CD8-positive, alpha-beta memory T cell (primary cell): ENCODE measurements at places on chromosomes 13 and 19. TPM values are rescaled to one million over a fixed set of nuclear protein-coding genes. Genes with fewer than 3 reads are reported as not detected.

- DNase-seq: no peak
These were observed 589 bp downstream of the POLR1G start for GRCh38 chr19:45407091-45407375.

GRCh38 chr19:50377051-50377461 lies 799 bp downstream of the NR1H2 start:
- DNase-seq: peak; percentile 76

- no peak for DNase-seq
These were observed 119.1 kb upstream of the SOX1 start for GRCh38 chr13:111947876-111948275.

- DNase-seq: no peak
These were observed 141.7 kb downstream of the URI1 start for GRCh38 chr19:30083701-30084156.

DNA sequence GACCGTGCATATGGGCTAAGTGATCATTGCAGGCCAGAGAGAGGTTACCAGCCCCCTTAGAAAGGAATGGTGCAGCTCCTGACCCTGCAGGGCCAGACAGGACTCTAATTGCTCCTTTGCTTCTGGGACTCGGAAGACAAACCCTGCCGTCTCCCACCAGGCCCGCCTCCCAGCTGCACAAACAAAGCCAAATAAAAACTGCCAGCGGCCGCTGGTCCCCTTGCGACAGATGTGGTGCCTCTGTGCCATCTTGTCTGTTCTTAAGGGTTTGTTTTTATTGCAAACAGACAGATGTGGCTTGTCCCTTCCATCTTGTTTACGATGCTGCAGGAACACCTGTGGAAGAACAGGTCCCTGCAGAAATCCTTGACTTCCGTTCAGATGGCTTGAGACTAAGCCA lies 434.4 kb upstream of the TSHZ3 start:
- no peak for DNase-seq

GRCh38 chr19:32719611-32720059 lies at the start of gene TDRD12:
TDRD12 (plus strand) TSS chr19:32719767; CDS start chr19:32720073, 306 bp downstream.
- no peak for DNase-seq

- no peak for DNase-seq
These were observed 620.2 kb downstream of the EFNB2 start for GRCh38 chr13:105915146-105915850.

DNA sequence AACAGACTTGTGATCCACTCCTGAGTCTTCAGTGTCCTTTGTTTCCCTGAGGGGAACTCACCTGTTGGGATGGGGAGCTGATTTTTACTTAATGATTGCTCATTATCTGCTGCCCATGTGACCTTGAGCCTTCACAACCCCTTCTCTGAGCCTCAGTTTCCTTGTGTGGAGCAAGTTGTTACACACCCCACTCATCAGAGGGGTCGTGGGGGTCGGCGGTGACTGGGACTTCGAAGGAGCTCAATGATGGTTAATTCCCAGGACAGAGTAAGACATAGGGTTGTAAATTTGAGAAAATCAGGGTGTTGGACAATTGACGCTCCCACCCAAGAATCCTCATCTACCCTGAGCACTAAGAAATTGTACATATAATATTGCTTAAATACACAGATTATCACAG lies 13.5 kb downstream of the LILRA5 start:
- DNase-seq: no peak

DNA sequence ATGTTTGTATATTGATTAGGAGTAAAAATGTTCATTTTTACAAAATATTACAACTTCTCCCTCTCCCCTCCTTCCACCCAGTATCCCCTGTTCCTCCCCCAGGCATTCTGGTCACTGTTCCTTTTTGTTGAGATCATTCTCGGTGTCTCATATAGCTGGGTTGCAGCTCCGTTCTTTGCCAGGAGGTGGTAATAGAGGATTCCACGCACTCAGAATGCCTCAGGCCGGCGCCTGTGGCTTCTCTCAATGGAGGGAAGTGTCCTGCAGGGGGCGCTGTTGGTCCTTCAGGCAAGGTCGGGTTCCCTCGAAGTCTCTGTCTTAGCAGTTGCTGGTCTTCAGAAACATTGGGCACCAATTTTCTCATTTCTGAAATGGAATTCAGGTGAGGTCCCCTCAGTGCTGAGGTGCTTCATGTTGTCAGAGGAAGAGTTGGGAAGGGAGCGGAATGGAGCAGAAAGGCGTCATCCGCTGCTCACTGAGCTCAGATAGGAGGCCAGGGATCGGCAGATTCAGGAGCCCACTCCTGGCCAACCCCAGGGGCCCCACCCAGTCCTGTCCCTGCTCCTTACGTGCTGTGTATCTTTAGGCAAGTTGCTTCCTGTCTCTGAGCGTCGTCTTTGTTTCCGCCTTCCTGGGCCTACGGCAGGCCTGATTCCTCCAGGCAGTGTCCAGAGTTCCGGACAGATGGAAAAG lies 10.3 kb upstream of the GARIN5A start:
- DNase-seq: peak; percentile 27

DNA sequence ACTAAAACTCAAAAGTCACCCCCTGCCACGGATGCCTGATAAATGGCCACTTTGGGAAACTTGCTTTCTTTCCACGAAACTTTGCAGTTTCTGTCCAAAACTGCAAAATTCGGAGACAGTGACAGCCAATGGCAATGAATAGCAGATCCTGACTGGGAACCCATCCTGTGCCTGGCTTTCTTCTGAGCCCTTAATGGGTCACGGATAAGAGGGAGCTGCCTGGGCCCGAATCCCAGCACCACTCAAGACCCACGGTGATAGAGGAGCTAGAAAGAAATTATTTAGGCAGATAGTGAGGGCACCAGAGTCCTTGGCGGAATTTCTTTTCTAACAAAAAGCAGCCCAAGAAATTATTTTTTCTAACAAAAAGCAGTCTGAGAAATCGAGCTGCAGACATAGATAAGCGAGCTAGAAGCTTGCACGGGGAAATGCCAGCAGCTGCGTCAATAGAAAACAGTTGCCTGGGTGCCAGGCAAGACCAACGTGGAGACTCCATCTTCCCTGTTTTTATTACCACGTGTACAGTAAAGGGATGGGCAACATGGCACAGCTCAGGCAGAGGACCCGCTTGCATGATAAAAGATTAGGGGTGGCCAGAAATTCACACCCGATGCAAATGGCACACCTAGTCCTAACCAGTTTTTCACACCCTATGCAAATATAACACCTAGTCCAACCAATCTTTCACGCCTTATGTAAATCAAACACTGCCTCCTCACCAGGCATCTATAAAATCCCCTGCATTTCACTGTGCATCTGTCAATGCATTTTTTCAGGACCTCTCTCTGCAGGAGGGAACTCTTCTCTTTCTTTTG lies 7.1 kb upstream of the HSH2D start:
- no peak for DNase-seq

DNA sequence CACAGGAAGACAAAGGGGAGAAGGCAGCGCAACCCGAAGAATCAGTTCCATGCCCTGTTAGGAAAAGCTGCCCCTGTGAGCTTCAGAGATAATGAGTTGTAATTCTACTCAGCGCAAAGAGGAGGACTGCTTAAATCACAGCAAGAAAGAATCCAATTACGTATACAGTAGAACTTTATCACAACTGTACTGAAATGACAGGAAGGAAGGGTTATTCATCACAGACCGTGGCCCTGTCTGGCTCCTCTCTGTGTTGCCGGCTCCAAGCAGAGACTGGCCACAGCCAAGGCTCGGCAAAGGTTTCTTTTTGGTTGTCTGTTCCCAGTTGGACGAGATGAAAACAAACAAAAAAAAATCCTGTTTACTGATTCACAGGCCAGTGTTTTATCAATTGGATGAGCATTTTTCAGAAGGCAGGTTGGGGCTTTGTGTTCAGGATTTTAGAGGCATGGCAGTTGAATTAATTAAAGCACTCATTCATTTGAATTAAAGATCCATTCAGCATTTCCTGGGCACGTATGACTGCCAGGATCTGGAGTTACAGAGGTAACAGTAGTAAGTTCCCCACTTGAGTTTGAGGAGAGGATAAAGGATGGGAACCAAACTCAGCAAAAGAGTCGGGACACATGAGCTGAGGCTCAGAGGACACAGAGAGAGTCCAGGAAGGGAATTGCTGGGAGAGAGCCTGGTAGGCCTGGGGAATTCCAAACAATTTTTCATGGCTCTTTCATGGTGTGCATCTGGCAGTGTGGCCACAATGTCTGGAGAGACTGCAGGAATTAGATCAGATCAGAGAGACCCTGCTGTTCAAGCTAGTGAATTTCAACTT lies 341.0 kb downstream of the DNAJC15 start:
- no peak for DNase-seq

DNA sequence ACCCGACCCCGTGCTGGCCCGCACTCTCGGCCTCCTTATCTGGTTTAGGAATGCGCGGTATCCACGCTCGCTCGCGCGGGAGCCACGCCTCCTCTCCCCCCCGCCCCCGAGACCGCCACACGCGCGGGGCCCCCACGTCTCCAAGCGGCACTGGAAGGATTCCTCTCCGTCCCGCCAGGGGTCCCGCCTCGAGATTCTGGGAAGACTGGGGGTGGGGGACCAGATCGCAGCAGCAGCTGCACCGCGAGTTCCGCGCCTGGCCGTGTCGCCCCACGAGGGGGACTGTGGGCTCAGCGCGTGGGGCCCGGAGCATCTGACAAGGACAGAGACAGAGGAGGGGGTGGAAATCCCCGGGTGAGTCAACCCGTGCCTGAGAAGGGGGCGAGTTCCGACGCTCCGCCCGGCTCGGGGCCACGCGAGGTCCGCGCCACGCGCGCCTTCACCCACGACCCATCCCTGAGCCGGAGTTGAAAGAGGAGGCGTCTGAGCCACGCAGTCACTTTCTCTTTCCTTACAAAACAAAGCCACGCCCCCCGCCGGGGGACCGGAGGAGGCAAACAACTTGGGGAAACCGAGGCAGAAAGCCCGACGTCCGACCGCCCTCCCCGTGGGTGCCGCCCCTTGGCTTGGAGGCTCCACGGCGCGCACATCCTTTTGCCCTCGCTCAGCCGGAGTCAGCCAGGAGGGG lies 814 bp downstream of the S1PR2 start:
- DNase-seq: peak; percentile 59

GRCh38 chr19:54429545-54430227 lies 14.4 kb downstream of the TTYH1 start:
- no peak for DNase-seq

The LRRC63 gene
- 0.55 TPM for total RNA-seq

The LILRA1 gene
- total RNA-seq: not detected

The IL11 gene
- 0.27 TPM for total RNA-seq

The DIRAS1 gene
- 0.18 TPM for total RNA-seq

The IRGQ gene
- total RNA-seq: 30.2 TPM

The CADM4 gene
- total RNA-seq: 0.24 TPM

The KLF12 gene
- 28.6 TPM for total RNA-seq

The CGB5 gene
- not detected for total RNA-seq

The CYP4F2 gene
- not detected for total RNA-seq

The PPP1R37 gene
- 18.3 TPM for total RNA-seq
